PC-9 (cell line): ENCODE measurements at places on chromosomes 16 and 17. TPM values are rescaled to one million over a fixed set of nuclear protein-coding genes. Genes with fewer than 3 reads are reported as not detected.

GRCh38 chr16:24499193-24499814, 40.1 kb upstream of the RBBP6 start:
- H3K4me1 ChIP-seq: peaks cover under 1% of the 10 kb centered on the region; the same call in 1 of the 2 replicates
- H3K36me3 ChIP-seq: no peaks in the 10 kb centered on the region
- DNase-seq: no peak
- no peak overlapping the region for H3K4me3 ChIP-seq

- peak overlapping the region; percentile 100; the same call in 1 of the 2 replicates for H3K4me3 ChIP-seq
- H3K27me3 ChIP-seq: no peaks in the 10 kb centered on the region
- H3K27ac ChIP-seq: no peak overlapping the region
- peaks cover 15% of the 10 kb centered on the region; the same call in 1 of the 2 replicates for H3K36me3 ChIP-seq
- H3K4me1 ChIP-seq: peaks cover 14% of the 10 kb centered on the region
Measured at GRCh38 chr16:1311738-1312466, 2.5 kb downstream of the UBE2I start.

OSGIN1 gene
- total RNA-seq: 41.3 and 44.8 TPM in 2 replicates

DNA sequence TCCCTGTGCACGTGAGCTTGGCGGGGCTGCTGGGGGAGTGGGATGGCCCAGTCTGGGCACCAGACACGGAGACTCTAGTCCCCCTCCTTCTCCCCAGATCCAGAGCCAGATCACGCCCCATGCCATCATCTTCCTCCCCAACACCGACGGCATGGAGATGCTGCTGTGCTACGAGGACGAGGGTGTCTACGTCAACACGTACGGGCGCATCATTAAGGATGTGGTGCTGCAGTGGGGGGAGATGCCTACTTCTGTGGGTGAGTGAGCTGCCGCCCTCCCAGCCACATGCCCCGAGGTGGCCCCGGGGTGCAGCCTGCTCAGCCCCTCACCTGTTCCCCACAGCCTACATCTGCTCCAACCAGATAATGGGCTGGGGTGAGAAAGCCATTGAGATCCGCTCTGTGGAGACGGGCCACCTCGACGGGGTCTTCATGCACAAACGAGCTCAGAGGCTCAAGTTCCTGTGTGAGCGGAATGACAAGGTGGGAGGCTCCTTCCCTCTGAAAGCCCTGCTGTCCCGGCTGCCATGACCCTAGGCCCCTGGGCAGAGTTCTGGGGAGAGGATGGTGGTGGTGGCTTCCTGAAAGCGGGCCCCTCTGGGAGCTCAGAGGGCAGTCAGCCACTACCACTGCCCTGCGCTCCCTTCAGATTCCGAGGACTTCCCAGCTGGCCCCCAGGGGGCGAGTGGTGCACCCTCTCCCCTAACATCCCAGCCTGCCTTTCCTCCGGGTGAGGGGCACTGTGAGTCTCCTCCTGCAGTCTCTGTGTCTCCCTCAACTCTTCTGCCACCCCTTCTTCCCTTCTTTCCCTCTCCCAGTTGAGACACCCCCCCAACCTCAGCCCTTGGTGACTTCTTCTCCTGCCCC, 2.8 kb upstream of the C17orf107 start:
- H3K27ac ChIP-seq: no peak overlapping the region
- H3K4me3 ChIP-seq: no peak overlapping the region
- H3K4me1 ChIP-seq: no peaks in the 10 kb centered on the region
- no peaks in the 10 kb centered on the region for H3K36me3 ChIP-seq
- no peaks in the 10 kb centered on the region for H3K27me3 ChIP-seq
- DNase-seq: no peak

GRCh38 chr16:85908889-85909589, 10.1 kb downstream of the IRF8 start:
- no peak overlapping the region for H3K4me3 ChIP-seq
- no peak overlapping the region for H3K27ac ChIP-seq
- no peaks in the 10 kb centered on the region for H3K4me1 ChIP-seq

DNA sequence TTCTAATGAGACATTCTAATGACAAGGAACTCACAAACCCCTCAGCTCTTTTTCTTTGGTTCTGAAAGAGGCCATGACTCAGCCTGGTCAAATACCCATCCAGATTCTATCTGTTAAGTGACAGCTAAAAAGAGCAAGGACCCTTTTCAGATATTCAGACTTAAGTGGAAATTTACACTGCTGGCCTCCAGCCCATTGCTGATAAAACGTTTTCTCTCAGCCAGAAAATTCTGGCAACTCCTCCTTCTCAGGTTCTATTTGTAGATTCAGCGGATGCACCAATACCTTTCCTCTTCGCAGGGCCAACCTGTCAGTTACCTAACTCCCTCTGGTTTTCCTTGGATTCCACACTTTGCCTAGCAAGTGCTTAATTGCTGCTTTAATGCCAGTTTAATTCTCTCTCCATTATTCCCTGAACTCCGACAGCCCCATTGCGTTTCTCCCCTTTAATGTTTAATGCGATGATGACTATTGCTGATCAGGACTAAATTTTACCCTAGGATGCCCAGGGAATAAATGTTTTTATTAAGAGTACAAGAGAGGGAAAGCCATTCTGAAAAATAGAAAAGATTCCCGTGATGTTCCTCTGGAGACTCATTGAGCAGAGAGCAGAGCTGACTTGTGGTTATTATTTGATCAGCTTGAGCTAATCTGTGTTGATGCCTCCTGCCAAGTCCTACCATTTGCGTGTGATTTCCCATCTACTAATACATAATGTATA, 35.9 kb upstream of the TOM1L1 start:
- H3K27ac ChIP-seq: no peak overlapping the region
- H3K27me3 ChIP-seq: peaks cover 5% of the 10 kb centered on the region; the same call in 1 of the 2 replicates
- no peaks in the 10 kb centered on the region for H3K36me3 ChIP-seq

DNA sequence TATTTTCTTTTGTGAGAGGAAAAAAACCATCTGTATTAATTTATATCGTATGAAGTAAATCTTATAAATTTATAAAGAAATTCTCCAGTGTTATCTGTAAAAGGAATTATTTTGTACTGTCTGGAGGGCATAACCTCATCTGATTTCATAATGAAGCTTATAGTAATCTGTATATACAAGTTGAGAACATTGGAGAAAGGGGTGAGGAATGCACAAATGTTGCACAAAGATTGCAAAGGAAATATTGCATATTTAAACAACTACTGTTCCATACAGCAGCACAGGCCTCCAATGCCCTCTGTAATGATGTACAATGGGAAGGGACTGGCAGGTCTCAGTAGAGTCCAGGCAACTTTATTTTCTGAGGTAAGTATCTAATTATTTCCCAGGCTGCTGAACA, 50.8 kb upstream of the KCNJ16 start:
- H3K4me1 ChIP-seq: no peaks in the 10 kb centered on the region
- no peak for DNase-seq
- H3K4me3 ChIP-seq: no peak overlapping the region
- H3K27me3 ChIP-seq: no peaks in the 10 kb centered on the region
- H3K36me3 ChIP-seq: no peaks in the 10 kb centered on the region

TTYH2 gene
- total RNA-seq: 1.5 and 2.9 TPM in 2 replicates

GRCh38 chr17:69870751-69871199, 204.2 kb upstream of the KCNJ16 start:
- DNase-seq: no peak
- H3K27me3 ChIP-seq: no peaks in the 10 kb centered on the region
- H3K4me3 ChIP-seq: no peak overlapping the region
- H3K4me1 ChIP-seq: peaks cover 48% of the 10 kb centered on the region
- H3K27ac ChIP-seq: peak overlapping the region; percentile 80
- no peaks in the 10 kb centered on the region for H3K36me3 ChIP-seq

DNA sequence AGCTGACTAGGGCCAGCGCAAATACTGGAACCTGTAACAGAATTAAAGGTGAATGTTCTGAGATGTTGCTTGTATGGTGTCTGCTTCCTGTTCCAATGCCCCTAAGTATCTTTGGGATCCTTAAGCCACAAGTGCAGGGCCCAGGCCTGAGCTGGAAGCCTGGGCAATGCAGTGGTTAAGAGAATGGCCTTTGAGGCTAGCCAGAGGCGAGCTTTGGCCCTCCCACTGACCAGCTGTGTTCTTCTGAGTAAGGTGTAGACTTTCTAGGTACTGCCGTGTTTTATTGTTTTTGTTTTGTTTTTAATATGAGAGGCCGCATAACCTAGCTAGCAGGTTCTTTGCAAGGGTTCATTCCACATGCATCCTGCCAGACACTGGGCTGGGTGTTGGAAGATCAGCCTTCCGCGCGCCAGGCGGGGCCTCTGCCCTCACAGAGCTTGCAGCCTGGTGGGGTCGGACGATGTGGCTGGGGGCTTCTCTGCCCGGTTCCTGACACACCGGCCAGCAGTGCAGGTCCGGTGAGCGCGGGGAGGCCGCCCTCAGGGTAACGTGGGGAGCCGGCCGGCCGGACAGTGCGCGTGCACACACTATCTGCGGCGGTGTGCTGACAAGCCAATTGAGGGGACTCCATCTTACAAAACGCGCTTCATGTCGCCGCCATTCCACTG, 551 bp upstream of the MLX start:
- DNase-seq: no peak
- H3K4me3 ChIP-seq: peak overlapping the region; percentile 58; the same call in 1 of the 2 replicates
- no peak overlapping the region for H3K27ac ChIP-seq
- H3K4me1 ChIP-seq: peaks cover 30% of the 10 kb centered on the region
- H3K36me3 ChIP-seq: peaks cover 20% of the 10 kb centered on the region

SPNS2 gene
- total RNA-seq: 25.7 and 33.8 TPM in 2 replicates

KRT33B gene
- total RNA-seq: not detected in 2 replicates

KRTAP2-2 gene
- total RNA-seq: not detected in 2 replicates

- no peaks in the 10 kb centered on the region for H3K36me3 ChIP-seq
- no peaks in the 10 kb centered on the region for H3K4me1 ChIP-seq
- peaks cover 21% of the 10 kb centered on the region; the same call in 1 of the 2 replicates for H3K27me3 ChIP-seq
- no peak for DNase-seq
Measured at GRCh38 chr16:82767808-82768207, 141.0 kb downstream of the CDH13 start.

GRCh38 chr17:69450918-69451317, 36.4 kb downstream of the MAP2K6 start:
- H3K4me3 ChIP-seq: no peak overlapping the region
- no peaks in the 10 kb centered on the region for H3K4me1 ChIP-seq
- H3K27ac ChIP-seq: no peak overlapping the region
- no peaks in the 10 kb centered on the region for H3K27me3 ChIP-seq

CD300E gene
- total RNA-seq: not detected in 2 replicates

- H3K36me3 ChIP-seq: no peaks in the 10 kb centered on the region
- DNase-seq: no peak
- peaks cover 13% of the 10 kb centered on the region for H3K4me1 ChIP-seq
- no peak overlapping the region for H3K27ac ChIP-seq
Measured at GRCh38 chr17:4898927-4899326, 409 bp upstream of the C17orf107 start.

DNA sequence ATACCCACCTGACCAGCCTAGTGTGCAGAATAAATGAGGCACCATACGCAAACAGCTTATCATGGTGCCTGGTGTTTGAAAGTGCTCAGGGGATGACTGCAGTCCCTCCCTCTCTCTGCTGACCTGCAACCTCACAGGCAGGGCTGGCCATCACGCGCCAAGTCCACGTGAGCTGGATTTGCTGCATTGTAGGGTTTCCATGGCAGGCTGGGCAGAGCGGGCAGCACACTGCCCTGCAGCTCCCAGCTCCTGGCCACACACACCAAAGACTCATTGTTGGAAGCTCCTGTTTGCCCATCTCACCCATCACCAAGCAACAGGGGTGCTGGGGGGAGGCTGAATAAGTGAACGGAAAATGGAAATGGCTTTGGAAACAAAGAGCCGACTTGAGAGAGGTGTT, 81.8 kb downstream of the IRX3 start:
- no peak for DNase-seq
- no peaks in the 10 kb centered on the region for H3K4me1 ChIP-seq
- no peak overlapping the region for H3K27ac ChIP-seq
- no peak overlapping the region for H3K4me3 ChIP-seq
- H3K36me3 ChIP-seq: no peaks in the 10 kb centered on the region

- H3K27me3 ChIP-seq: no peaks in the 10 kb centered on the region
- H3K4me1 ChIP-seq: no peaks in the 10 kb centered on the region; the same call in 1 of the 2 replicates
Measured at GRCh38 chr17:82648742-82649331, 593 bp upstream of the WDR45B start.

- H3K4me1 ChIP-seq: peaks cover 19% of the 10 kb centered on the region
- no peak overlapping the region for H3K4me3 ChIP-seq
- no peak overlapping the region for H3K27ac ChIP-seq
- no peaks in the 10 kb centered on the region for H3K36me3 ChIP-seq
Measured at GRCh38 chr17:21218101-21218500, 4.1 kb upstream of the TMEM11 start.

- no peak overlapping the region for H3K4me3 ChIP-seq
- H3K4me1 ChIP-seq: no peaks in the 10 kb centered on the region
- peaks cover 10% of the 10 kb centered on the region; the same call in 1 of the 2 replicates for H3K27me3 ChIP-seq
- no peaks in the 10 kb centered on the region for H3K36me3 ChIP-seq
- no peak overlapping the region for H3K27ac ChIP-seq
Measured at GRCh38 chr16:168424-168823, 2.6 kb downstream of the HBM start.

GRCh38 chr16:87984632-87985267, 33.5 kb downstream of the BANP start:
- no peak overlapping the region for H3K4me3 ChIP-seq
- no peak overlapping the region for H3K27ac ChIP-seq
- H3K27me3 ChIP-seq: no peaks in the 10 kb centered on the region
- no peaks in the 10 kb centered on the region for H3K4me1 ChIP-seq
- no peaks in the 10 kb centered on the region for H3K36me3 ChIP-seq

DNA sequence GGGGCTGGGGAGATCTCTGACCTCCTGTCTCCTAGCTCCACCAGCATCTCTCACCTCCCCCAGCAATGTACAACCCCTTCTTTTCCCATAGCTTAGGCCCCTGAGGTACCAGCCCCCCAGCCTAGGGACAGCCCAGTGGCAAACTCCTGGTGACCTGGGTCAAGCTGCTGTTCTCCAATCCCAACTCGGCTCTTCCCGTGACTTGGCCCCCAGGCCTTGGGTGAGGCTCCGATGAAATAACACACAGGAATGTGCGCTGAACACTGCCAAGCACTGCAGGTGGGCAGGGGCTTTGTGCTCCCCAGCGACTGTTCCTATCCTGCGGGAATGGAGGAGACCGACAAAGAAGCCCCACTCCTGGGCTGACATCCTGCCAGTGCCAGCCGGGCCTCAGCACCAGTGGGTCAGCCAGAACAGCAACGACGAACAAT, 63.7 kb upstream of the AMZ2 start:
- H3K27ac ChIP-seq: peak overlapping the region; percentile 53
- peak; percentile 68 for DNase-seq
- no peaks in the 10 kb centered on the region for H3K27me3 ChIP-seq
